ENCODE measurements at places on chromosomes 7 and 10.

GRCh38 chr7:28988091-28988490 lies 30.0 kb upstream of the TRIL start:
- no peak for DNase-seq

DNA sequence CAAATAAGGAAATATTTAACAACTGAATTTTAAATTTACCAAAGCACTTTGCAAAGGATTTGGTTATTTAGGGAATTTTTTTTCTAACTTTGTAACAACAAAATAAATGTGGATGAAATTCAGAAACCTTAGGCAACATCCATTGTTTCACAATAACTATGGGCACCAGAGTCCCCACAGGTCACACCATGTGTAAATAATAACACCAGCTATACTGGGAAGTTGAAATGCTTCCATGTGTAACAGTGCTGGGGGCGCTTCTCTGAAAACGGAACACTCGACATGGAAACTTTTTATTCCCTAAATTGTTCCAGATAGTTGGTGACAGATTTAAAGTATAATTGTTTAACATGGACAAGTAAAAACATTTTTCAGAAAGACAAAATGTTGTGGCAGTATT lies 818.6 kb downstream of the TNS3 start:
- no peak for DNase-seq

GRCh38 chr7:2791390-2791789 lies 52.7 kb downstream of the GNA12 start:
- DNase-seq, result no peak

DNA sequence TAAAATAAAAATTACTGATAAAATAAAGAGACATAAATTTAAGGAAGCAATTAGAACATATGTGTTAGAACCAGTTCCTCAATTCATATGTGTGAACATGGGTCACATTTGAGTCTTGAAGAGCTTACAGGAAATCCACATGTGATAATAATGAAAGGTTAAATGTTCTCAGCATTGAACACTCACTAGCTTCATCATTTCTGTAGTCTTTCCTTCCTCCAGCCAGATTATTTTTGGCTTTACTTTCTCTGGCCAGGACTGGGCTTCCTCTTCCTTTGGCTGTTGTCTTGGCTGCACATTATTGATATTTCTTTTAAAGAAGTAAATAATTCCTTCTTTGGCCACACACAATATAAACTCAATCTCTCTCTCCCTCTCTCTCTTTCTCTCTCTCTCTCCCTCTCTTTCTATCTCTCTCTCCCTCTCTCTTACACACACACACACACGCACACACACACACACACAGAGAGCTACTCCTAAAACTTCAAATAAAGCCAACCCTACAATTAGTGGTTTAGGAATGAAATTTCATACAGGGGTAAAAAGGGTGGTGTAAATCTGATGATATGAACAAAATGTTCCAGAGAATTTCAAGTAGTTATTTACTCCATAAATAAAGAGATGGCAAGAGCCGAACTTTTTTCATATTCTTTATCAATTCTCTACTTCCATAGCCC lies 171.2 kb downstream of the REEP3 start:
- no peak for DNase-seq

DNA sequence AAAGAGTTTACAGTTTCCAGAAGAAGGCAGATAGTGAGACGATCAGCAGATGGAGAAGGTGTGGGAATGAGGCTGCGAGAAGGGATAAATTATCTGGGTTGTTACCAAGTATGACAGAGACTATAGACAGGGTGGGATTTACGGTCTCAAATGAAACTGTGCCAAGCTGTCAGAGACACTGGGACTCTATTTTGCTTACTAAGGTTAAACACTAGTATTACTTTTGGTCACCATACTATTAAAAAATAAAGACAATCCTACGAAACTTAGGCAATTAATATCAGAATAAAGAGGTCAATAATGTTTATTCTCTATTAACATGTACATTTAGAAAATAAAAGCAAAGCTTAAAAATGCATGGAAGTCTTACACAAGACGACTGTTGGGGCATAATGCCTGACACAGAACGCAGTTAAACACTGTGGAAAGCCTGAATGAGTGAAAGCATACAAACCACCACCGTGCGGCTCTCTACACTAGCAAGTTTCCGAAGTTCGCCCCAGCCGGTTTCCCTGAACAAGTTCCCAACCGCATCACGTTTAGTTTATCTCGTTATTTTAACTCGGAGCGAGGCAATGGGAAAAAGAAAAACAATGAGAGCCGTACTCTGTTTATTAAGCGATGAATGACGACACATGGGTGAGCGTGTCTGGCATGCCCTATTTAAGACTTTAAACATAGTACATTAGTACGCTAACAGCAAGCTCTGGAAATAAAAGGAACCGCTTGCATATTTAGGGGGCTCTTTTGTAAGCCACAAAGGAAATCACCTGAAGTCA lies 909 bp upstream of the CC2D2B start:
- no peak for DNase-seq

- no peak for DNase-seq
These were observed 28.4 kb upstream of the EIF5AL1 start for GRCh38 chr10:79483948-79484347.
